ENCODE measurements at places on chromosomes 4 and X.

- DNase-seq = no peak
These were observed 34.3 kb upstream of the TMEM154 start for GRCh38 chr4:152713951-152714705.

DNA sequence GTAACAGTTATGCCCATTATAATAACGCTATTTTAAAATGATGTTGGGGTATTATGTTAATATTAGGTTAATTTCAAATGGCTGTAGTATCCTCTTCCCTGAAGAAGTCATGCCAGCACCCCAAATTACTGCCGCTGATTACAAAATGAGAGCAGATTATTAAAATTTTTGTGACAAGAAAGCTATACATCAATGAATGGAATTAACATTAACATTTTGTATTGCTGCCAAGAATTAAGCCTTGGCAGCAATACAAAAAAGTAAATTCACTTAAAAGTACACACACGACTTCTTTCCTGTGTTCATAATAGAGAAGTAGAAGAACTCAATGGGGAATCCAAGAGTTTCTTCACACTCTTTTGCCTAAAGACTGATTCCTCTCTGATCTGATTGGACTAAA is 482.8 kb downstream of the STIM2 start:
- no peak for DNase-seq

GRCh38 chr4:186015212-186015817 is 53.6 kb upstream of the TLR3 start:
- DNase-seq = no peak

DNA sequence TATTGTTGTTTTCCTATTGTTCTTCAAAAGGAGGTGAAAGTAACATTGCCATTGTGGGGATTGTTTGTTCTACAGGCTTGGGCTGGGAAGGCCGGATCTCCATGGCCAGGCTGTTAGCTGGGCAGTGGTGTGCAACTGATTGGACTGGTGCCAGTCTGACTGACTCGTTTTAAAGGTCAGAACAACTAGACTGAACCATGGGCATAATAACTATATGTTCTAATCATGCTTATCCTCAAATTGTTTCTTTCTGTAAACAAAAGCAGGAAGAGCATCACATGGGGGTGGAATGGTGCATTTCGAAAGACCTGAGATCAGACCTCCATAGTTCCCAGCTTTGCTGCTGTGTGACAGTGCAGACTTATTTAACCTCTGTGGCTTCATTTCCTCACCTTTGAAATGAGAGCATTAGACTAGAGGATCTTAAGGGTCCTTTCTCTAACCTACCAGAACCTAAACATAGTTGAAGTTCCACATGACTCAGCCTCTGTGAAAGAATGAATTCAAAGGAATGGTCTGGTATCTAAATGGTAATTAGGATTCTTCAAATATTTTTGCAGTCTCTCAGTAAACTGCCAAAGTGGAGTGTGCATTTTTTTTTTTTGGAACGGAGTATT is 66.7 kb upstream of the PGRMC2 start:
- peak; percentile 28 for DNase-seq

DNA sequence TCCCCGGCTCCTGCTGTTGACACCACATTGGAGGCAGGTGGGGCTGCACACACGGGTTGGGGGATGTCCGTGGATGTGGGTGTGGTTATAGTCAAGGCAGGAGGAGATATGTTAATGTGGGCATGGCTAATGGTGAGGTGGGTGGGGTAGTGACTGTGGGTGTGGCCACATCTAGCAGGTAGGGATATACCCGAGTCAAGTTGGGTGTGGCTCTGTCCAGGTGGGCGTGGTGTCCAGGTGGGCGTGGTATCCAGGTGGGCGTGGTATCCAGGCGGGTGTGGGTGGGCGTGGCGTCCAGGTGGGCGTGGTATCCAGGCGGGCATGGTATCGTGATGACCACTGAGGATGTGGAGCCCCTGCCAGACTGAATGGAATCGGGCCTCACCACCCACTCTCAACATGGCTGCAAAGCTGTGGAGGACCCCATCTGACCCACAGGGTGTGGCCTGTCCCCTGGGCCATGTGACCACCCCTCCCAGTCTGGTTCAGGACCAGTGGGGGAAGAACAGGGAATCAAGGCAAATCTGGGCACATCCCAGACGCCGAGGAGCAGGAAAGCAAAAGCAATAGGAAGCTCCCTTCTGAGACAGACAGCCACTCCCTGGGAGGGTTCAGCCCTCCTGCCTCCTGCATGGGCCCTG is 21.0 kb downstream of the MAN2B2 start:
- DNase-seq = no peak

DNA sequence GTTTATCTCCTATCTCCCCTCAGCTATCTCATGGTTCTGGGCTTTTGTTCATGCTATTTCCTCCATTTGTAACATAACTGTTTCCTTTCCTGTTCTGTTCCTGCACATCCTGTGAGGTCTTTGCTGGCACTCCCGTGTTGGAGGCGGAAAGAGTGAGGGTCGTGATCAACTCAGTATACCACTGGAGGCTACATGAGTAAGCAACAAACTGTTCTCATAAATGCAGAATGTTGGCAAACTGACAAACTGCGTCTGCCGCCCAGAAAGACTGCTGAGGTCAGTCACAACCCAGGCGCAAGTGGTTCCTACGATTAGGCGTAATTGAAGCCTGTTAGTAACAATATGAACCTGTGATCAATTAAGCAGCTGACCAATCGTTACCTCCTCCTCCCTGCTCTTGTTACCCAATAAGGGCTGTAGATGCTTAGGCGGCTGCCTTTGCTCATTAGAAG is 48.8 kb downstream of the C4orf33 start:
- no peak for DNase-seq

- no peak for DNase-seq
These were observed 1290.1 kb downstream of the PCDH7 start for GRCh38 chr4:32010221-32010620.

DNA sequence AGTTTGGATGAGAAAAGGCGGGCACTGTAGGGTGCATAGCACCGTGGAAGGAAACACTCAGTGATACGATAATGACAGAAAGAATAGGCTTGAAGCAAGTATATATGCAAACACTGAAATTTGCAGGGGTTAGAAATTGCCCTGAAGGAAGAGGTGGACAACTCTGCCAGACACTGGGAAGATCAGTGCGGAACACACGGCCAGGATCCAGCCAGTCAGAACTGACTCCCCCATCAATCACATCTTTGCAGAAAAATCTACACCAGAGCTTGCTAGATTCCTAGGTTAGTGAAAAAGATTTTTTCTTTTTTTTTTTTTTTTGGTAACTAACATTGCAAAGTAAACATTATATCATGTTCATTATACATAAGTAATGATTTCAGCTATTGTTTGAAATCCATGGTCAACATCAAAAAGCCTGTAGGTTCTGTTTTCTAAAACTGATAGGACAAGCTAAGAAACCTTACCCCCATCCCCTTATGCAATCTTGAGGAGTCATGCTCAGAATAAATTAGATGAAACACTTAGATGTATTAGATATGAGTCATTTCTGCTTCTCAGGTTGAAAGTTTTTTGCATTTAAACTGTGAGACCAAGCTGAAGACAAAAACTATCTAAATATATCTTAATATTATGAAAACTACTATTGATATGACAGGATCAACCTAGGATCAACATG is 38.9 kb downstream of the TRIML1 start:
- DNase-seq = no peak

GRCh38 chr4:77220828-77221613 is 64.0 kb downstream of the CCNG2 start:
- peak; percentile 40 for DNase-seq

GRCh38 chr4:102867278-102868152 is 1.3 kb upstream of the CISD2 start:
- no peak for DNase-seq

GRCh38 chrX:150509703-150510102 is 58.7 kb upstream of the MTM1 start:
- DNase-seq = no peak

- DNase-seq = no peak
These were observed 21.9 kb downstream of the INTS12 start for GRCh38 chr4:105686571-105686970.

- DNase-seq = no peak
These were observed 14.4 kb downstream of the CPZ start for GRCh38 chr4:8606966-8607365.

- no peak for DNase-seq
These were observed 148.9 kb downstream of the STIM2 start for GRCh38 chr4:27009539-27009938.

- DNase-seq = no peak
These were observed 5.8 kb downstream of the LRPAP1 start for GRCh38 chr4:3526456-3526855.

DNA sequence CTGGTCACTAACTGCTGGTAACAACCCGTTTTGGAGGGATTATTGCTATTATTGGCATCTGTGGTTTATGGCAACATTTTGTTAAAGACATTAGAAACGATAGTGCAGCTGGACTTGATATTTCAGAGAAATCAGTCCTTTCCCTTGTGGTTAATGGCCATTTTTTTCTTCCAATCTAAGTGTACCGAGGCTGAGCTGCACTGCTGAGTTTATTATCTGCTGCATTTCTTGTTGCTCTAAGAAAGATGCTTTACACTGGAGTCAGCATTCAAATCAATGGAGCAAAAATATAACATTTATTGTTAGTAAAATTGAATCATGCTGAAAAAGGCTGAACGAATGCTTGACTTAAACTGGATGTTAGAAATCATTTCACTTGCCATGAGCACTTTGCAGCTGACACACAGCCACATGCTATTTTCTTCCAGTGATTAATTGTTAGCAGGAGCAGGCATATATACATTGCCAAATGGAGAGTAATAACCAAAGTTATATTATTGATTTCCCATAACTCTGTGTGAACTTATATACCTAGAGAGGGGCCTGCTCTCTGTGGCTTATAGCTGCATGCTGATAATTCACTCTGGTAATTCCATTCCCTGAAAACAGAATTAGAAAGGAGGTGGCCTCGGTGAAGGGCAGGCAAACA is 66.5 kb upstream of the TTC29 start:
- no peak for DNase-seq

Data from kidney (tissue), 22 donors.